ENCODE measurements at places on chromosomes 2 and 18.

DNA sequence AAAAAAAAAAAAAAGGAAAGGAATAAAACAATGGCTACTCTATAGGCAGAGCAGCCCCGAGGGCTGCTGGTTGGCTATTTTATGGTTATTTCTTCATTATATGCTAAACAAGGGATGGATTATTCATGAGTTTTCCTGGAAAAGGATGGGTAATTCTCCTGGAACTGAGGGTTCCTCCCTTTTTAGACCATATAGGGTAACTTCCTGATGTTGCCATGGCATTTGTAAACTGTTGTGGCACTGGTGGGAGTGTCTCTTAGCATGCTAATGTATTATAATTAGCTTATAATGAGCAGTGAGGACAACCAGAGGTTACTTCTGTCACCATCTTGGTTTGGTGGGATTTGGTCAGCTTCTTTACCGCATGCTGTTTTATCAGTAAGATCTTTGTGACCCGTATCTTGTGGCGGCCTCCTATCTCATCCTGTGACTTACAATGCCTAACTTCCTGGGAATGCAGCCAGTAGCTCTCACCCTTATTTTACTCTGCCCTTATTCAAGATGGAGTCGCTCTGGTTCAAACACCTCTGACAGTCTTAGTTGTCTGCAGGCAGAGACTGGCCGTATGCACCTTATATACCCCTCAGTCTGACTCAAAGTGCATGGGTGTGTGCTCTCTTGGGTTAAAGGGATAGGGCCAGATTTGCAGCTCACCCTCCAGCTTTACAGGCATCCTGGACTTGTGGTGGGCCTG, 57.7 kb downstream of the HAUS1 start:
- DNase-seq, result no peak

DNA sequence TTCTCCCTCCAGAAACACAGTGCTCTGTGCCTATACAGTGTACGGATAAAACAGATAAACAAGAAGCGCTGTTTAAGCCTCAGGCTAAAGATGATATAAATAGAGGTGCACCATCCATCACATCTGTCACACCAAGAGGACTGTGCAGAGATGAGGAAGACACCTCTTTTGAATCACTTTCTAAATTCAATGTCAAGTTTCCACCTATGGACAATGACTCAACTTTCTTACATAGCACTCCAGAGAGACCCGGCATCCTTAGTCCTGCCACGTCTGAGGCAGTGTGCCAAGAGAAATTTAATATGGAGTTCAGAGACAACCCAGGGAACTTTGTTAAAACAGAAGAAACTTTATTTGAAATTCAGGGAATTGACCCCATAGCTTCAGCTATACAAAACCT, 70.7 kb downstream of the TANK start:
- no peak for DNase-seq

- no peak for DNase-seq
These were observed 77.6 kb downstream of the SMIM21 start for GRCh38 chr18:75349668-75350511.

DNA sequence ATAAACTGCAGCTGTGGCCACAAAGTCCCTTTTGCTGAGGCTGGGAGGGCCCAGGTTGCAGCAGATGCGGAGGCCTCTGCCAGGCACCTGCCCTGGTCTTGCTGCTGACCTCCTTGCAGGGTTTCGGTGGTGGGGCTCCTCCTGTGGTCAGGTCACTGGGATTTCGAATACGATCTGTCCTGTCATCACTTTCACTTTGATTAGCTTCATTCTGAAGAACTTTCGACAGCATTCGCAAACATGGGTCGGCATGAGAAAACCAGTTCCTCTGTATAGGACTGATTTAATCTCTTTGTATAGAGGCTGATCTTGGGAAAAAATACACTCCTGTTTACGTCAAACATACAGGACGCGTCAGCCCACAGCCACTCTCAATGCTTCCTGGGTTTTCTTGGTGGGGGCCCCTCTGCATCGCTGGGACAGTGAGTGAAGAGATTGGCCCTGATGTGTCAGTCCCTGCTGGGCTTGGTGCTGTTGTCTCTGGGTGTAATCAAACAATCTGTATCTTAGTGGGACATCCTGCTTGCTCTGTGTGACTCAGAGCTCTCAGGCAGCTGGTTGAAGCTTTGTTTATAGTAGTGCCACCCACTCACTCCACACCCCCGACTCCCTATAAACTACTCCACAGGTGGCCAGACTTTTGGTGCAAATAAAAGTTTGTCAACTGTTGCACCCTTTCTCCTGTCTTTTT, 209.4 kb upstream of the CXCR4 start:
- DNase-seq, result no peak

DNA sequence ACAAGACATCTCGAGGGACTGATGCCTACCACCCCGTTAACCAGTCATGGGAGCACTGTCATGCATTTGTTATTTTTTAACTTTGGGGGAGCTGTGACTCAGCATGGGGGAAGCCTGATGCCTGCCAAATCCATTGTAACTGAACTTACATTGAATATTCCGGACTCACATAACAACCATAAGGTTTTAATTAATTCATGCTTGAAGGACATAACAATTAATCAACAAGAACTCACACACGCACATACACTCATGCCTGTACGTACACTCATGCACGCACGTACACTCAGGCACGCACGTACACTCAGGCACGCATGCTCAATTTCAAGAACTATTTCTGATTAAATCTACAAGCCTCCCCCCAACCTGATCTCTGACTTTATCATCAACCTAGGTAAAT, 1639.1 kb downstream of the SUCLG1 start:
- DNase-seq, result no peak

- DNase-seq, result no peak
These were observed 922.7 kb upstream of the CHAC2 start for GRCh38 chr2:52844701-52845423.

DNA sequence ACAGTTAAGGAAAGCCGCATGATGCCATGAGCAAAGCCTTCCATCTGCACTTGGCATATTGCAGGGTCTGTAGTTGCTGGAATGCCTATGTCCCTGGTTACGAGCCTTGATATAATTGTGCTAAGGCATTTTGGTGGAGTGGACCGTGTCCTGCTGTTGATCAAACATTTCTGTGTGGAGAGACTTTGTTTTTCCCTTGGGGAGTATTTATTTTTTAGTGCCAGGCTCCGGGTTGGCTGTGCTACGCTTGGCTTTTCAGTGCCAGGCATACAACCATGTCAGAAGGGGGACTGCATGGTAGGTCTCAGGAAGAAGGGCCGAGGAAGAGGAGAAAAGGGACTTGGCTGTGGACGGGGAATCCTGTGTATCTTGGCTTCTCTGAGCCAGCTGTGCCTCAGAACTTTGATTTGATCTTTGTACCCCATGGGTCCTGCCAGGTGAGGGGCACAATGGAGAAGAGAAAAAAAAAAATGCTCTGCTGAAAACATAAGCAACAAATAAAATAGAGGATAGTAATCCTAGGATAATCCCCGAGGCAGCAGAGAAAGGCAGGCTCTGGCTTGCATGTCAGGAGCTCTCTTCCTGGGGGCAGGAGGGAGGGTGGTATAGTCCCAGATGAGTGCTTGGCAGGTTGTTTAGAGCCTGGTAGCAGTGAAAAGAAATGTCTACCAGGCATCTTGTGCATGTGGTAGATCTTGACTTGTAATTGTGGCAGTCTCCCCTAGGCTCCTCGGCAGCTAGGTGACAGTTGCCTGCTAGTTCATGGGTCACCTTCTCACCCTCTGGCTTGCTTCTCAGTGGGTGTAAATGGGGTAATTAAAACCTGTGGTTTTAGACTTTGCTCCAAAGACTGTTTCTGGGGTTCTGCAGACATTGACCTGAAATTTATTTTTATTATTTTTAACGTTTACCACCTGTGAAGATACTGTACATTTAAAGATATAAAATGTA, 233.0 kb downstream of the NEDD4L start:
- DNase-seq, result no peak

- no peak for DNase-seq
These were observed 321.6 kb upstream of the TNP1 start for GRCh38 chr2:217181512-217181911.

DNA sequence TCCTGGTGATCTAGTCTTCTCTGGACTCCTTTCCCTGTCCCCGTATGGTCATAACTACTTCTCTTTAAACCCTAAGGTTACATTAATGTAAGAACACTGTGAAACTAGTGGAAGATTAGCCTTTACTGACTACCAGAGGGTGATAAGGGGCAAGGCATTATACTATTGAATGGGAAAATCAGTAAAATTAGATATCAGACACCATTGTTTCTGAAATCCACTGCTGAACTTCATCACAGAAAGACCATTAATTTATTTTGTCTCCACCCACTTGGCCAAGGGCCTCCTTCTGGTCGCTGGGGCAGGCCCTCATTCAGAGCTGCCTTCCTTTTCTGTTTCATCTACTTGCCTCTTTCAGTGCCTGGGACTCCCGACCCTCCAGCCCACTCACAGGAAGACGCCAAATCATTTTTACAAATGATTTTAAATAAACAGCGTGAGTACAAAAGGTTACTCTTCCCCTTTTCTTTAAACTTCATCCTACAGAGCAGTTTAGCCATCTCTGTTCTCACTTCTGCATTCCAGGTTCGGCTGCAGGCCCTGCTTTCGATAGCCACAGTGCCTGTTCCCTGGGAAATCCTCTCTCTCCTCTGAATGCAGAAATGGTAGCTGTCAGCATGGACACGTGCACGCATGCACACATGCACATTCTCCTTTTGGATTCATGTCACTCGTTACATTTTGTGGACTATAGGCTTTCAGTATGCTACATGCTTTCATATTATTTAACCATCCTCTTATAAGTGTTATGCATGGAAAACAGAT, 70.3 kb upstream of the DOCK10 start:
- DNase-seq, result no peak

Measured in AG08395 (cell line).